ENCODE measurements at places on chromosomes 16 and 17. TPM values are rescaled to one million over a fixed set of nuclear protein-coding genes. Genes with fewer than 3 reads are reported as not detected.

- DNase-seq = no peak
Measured at GRCh38 chr17:83064021-83064731, 15.2 kb upstream of the METRNL start.

GRCh38 chr16:9647981-9648701 lies 534.1 kb downstream of the GRIN2A start:
- DNase-seq = no peak

DNA sequence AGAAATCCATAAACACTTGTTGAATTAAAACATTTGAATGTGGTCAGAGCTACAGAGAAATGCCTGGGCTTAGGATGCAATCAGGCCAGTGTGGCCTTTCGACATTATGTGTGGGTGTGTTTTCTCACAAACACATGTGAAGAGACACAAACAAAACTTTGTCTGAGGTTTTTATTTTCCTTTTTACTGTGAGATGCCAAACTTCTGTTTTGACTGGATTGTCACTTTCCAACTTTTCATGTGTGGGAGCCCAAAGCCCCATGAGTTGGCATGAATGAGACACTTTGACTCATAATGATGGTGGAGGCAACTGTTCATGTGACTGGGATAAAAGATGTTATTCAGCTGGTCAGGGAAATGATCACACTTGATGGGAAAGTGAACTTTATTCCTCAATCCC lies 71.9 kb upstream of the GAS7 start:
- DNase-seq = no peak

DNA sequence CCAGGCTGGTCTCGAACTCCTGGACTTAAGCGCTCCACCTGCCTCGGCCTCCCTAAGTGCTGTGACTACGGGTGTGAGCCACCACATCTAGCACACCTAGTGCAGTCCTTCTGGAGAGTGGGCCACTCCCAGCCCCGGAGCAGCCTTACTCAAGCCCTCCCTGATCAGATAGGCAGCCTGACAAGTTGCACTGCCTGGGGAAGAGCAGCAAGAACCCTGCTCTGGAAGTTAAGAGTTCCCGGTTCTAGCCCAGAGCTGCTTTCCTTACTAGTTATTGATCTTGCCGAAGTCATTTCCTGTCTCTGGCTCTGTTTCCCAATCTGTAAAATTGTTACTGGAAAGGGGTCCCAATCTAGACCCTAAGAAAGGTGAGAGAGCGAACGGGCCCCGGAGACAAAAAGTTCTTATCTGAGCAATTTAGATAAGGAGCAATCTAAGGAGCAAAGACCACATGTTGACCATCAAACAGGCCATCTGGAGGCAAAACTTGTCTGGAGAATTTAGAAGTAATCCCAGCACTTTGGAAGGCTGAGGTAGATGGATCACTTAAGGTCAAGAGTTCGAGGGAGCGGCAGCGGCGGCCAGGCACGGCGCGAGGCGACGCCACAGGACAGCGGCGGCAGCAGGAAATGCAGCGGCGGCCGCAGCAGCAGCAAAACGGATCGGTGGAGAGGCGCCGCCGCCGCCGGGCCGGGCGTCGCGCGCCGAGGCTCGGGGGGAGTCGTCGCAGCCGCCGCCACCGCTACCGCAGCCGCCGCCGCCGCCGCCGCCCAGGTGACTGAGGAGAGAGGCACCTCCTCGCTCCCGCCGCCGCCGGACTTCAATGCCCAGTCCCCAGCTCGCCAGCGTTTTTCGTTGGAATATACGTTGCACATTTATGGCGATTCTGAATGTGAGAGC lies 4.3 kb upstream of the NAGLU start:
- DNase-seq = no peak

Gene VMO1
- total RNA-seq = 0.95 TPM

All from urinary bladder (tissue), 4 donors.